ENCODE measurements at places on chromosomes 11 and 22.

DNA sequence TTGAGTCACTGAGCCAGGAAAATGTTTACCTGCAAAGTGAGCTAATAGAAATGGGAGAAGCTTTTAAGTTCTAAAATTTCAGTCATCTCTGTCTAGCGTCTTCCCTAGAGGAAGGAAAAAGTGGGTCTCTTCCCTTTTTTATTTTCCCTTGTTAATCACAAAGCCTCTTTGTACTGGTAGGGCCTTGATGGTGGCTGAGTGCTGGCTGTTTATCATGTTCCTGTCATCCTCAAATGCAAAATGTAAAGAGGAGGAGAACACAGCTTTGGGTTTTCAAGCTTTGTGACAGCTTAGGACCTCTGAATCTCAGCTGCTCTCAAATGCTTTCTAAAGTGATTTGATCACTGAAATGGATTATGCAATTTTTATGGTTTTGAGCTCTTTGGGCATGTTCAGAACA is 222.0 kb downstream of the TMEM135 start:
- no peaks in the 10 kb centered on the region for H3K36me3 ChIP-seq
- H3K4me3 ChIP-seq: no peak overlapping the region
- peaks cover under 1% of the 10 kb centered on the region for H3K4me1 ChIP-seq

- no peak for DNase-seq
- no peak overlapping the region for H3K4me3 ChIP-seq
- H3K36me3 ChIP-seq: peaks cover 8% of the 10 kb centered on the region
- H3K27ac ChIP-seq: no peak overlapping the region
- H3K4me1 ChIP-seq: peaks cover 12% of the 10 kb centered on the region
- H3K27me3 ChIP-seq: no peaks in the 10 kb centered on the region
Observed at GRCh38 chr11:74992852-74993251, 4.1 kb downstream of the NEU3 start.

- DNase-seq: no peak
- no peaks in the 10 kb centered on the region for H3K27me3 ChIP-seq
- H3K4me3 ChIP-seq: no peak overlapping the region
- H3K4me1 ChIP-seq: no peaks in the 10 kb centered on the region
Observed at GRCh38 chr11:34234086-34234740, 123.6 kb downstream of the ABTB2 start.

- H3K27ac ChIP-seq: peak overlapping the region; percentile 81
- peaks cover 23% of the 10 kb centered on the region for H3K4me1 ChIP-seq
- peak overlapping the region; percentile 86 for H3K4me3 ChIP-seq
- no peaks in the 10 kb centered on the region for H3K36me3 ChIP-seq
- no peak for DNase-seq
Observed at GRCh38 chr11:64306876-64307622, 1.7 kb downstream of the ESRRA start.

GRCh38 chr11:74669211-74670160 is 61.7 kb downstream of the CHRDL2 start:
- no peak for DNase-seq
- H3K4me3 ChIP-seq: no peak overlapping the region
- H3K27ac ChIP-seq: no peak overlapping the region
- H3K27me3 ChIP-seq: no peaks in the 10 kb centered on the region
- no peaks in the 10 kb centered on the region for H3K36me3 ChIP-seq

- peaks cover 49% of the 10 kb centered on the region for H3K4me1 ChIP-seq
- peak overlapping the region; percentile 52 for H3K27ac ChIP-seq
- no peak overlapping the region for H3K4me3 ChIP-seq
- peaks cover 18% of the 10 kb centered on the region for H3K36me3 ChIP-seq
- no peak for DNase-seq
Observed at GRCh38 chr11:128474036-128474874, 113.1 kb downstream of the ETS1 start.

- H3K4me1 ChIP-seq: peaks cover 25% of the 10 kb centered on the region
- no peak for DNase-seq
- no peaks in the 10 kb centered on the region for H3K36me3 ChIP-seq
- H3K27ac ChIP-seq: no peak overlapping the region
- no peaks in the 10 kb centered on the region for H3K27me3 ChIP-seq
Observed at GRCh38 chr22:39251762-39252460, 7.1 kb upstream of the PDGFB start.

- H3K4me3 ChIP-seq: no peak overlapping the region
- peaks cover 9% of the 10 kb centered on the region for H3K36me3 ChIP-seq
- no peak overlapping the region for H3K27ac ChIP-seq
- H3K4me1 ChIP-seq: peaks cover 7% of the 10 kb centered on the region
Observed at GRCh38 chr11:113398669-113399430, 11.3 kb downstream of the ANKK1 start.

- no peaks in the 10 kb centered on the region for H3K27me3 ChIP-seq
- H3K36me3 ChIP-seq: no peaks in the 10 kb centered on the region
- H3K4me3 ChIP-seq: no peak overlapping the region
Observed at GRCh38 chr11:79100093-79100910, 340.5 kb downstream of the TENM4 start.

GRCh38 chr22:26763633-26764361 is 106.4 kb downstream of the MIAT start:
- peak; percentile 40 for DNase-seq
- H3K4me1 ChIP-seq: no peaks in the 10 kb centered on the region
- no peaks in the 10 kb centered on the region for H3K27me3 ChIP-seq
- no peak overlapping the region for H3K4me3 ChIP-seq
- H3K27ac ChIP-seq: no peak overlapping the region

- peak; percentile 41 for DNase-seq
- no peaks in the 10 kb centered on the region for H3K4me1 ChIP-seq
- H3K4me3 ChIP-seq: no peak overlapping the region
- H3K27ac ChIP-seq: no peak overlapping the region
Observed at GRCh38 chr11:116513894-116514293, 258.9 kb downstream of the BUD13 start.

DNA sequence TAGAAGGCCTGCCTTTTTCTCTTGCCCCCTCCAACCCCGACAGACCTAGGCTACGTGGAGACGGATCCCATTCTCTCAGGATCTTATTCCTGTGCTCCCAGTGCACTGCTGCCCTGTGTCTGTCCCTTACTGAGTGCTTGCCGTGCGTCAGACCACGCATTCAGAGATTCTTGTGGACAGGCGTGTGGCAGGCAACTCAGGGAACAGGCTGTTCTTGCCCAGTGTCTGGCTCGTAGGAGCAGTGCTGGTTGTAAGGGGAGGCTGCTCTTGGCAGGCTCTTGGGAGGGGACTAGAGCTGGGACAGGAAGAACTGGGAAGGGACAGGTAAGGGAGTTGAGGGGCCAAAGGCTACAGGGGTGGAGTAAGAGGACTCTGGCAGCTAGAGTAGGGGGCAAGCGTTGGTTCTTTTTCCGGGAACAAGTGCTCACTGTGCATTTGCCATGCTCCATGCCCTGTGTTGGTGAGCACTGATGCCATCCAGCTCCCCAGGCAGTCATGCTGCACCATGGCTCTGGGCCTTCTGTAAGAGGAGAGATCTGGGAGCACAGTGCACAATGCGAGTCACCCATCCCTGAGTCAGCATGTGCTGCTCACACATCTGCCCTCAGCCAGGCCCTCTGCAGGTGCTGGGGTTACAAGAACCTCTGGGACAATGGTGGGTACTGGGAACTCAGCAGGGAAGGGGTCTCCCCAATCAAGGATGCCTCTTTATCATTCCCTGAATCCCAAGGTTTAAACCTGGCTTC is 119.1 kb downstream of the TBC1D22A start:
- no peaks in the 10 kb centered on the region for H3K27me3 ChIP-seq
- DNase-seq: no peak
- H3K4me3 ChIP-seq: no peak overlapping the region
- H3K27ac ChIP-seq: no peak overlapping the region
- H3K36me3 ChIP-seq: no peaks in the 10 kb centered on the region

DNA sequence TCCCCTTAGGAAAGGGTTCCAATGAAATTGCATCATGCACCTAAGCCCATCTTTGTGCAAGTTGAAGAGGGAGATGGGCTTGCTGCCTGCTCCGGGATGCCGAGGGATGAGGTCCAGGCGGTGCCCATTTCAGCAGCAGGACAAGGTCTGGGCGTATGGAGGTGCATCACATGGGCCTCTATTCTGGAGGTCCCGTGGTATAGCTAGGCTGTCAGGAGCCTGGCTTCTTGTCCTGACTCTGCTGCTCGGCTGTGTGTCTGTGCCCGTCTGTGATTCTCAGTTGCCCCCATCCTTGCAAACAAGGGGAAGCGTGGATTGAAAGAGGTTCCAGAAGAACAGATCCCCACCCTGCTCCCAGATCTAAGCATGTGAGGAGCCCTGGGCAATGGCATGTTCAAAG is 130.0 kb downstream of the OSBP2 start:
- no peak overlapping the region for H3K4me3 ChIP-seq
- H3K36me3 ChIP-seq: no peaks in the 10 kb centered on the region
- no peak overlapping the region for H3K27ac ChIP-seq
- H3K4me1 ChIP-seq: no peaks in the 10 kb centered on the region
- H3K27me3 ChIP-seq: no peaks in the 10 kb centered on the region
- DNase-seq: peak; percentile 48

- no peak for DNase-seq
- H3K4me1 ChIP-seq: no peaks in the 10 kb centered on the region
- no peaks in the 10 kb centered on the region for H3K27me3 ChIP-seq
- no peak overlapping the region for H3K4me3 ChIP-seq
Observed at GRCh38 chr11:87662287-87662686, 513.0 kb downstream of the RAB38 start.

DNA sequence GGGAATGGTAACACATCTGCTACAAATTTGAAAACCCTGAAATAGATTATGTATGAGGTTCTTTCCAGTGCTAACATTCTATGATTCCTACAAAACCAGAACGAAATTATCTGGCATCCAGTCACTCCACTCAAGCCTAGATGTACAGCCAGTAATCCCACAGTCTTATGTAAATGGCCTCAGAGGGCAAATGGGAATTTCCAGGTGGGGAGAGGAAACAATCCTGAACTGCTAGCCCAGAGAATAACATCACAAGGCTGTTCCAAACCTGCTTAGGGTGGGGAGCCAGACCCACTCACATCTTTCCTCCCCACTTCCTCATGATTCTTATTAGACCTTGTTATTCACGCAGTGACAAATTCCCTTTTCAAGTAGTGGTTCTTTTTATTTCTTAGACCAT is 3.5 kb downstream of the FIBIN start:
- peaks cover 4% of the 10 kb centered on the region for H3K36me3 ChIP-seq
- H3K4me1 ChIP-seq: peaks cover 15% of the 10 kb centered on the region
- no peak for DNase-seq
- H3K27me3 ChIP-seq: no peaks in the 10 kb centered on the region
- H3K27ac ChIP-seq: peak overlapping the region; percentile 88

DNA sequence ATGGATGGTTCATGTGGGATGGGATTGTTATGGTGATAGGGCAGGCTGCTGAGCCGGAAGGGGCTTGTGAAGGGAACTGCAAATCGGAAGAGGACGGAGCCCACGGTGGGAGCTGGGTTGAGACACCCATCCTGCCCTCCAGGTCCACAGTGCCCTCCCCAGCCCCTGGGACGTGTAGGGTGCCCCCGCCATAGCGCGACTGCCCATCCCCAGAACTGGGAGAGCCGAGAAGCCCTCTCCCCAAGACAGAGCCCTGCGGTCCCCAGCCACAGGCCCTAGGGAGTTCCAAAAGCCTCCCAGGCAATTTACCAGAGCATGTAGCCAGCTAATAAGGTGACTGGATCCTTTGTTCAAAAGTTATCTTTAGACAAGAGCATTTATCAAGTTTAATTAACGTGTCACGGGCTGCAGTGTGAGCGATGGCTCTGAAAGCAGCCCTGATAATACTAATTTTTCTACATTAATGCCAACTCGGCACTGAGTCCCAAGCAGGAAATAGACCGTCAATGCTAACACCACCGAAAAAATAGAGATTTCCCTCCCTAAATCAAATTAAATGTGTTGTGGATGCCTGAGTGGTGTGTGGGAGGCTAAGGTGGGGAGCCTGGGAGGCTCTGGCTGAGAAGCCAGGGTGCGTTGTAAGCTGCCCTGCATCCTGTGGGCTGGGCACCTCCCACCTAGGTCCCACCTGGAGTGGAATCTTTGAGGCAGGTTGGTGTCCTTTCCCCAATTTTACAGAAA is 76.8 kb upstream of the RTL6 start:
- H3K27ac ChIP-seq: no peak overlapping the region
- no peak for DNase-seq
- no peaks in the 10 kb centered on the region for H3K4me1 ChIP-seq
- no peaks in the 10 kb centered on the region for H3K27me3 ChIP-seq

- H3K4me1 ChIP-seq: no peaks in the 10 kb centered on the region
- no peaks in the 10 kb centered on the region for H3K36me3 ChIP-seq
- no peak for DNase-seq
- H3K27me3 ChIP-seq: no peaks in the 10 kb centered on the region
- H3K4me3 ChIP-seq: no peak overlapping the region
- H3K27ac ChIP-seq: no peak overlapping the region
Observed at GRCh38 chr11:443542-444199, 1.9 kb upstream of the ANO9 start.

GRCh38 chr22:19182472-19183157 is 4.1 kb upstream of the SLC25A1 start:
- no peak overlapping the region for H3K4me3 ChIP-seq
- H3K27ac ChIP-seq: no peak overlapping the region
- H3K27me3 ChIP-seq: no peaks in the 10 kb centered on the region
- no peak for DNase-seq

DNA sequence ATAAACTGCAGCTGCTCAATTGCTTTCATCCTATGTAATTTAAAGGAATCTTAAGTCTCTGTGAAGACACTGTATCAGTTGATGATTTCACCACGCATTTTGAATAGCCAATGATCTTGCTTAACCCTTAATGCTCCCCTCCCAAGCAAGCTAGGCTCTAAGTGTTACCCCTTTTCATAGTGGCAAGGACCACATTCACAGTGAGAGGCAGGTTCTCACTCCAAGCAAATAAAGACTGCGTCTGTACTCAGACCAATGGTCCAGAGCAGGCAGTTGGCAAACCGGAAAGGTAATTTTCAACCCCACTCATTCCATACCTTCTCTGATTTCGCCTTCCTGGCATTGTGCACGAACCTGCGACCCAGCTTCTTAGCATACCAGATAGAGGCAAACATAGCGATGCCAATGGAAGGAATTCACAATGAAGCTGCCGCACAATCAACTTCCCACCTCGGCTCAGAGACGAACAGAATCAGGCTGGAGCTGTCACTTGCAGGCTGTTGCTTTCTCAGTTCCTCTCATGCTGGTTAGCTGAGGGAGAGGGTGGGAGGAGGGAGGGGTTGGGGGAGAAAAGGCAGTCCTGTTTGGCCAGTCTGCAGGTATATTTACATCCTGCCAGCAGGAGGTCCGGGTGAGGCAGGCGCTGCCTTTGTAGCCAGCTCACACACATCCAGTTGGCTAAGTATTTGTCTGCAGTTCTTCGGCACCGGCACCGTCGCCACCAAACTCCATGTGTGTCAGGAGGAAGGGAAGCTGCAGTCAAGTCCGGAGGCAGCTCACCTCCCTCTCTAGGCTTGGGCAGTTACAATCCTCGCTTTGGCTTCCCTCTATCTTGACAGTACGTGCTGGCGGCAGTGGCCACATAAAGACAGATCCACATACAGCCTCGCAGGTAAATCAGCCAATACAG is 1151.2 kb upstream of the CCDC90B start:
- peaks cover 3% of the 10 kb centered on the region for H3K4me1 ChIP-seq
- H3K27ac ChIP-seq: no peak overlapping the region
- H3K4me3 ChIP-seq: peak overlapping the region; percentile 29
- no peak for DNase-seq
- no peaks in the 10 kb centered on the region for H3K27me3 ChIP-seq

All from tibial artery (tissue), 4 donors.